Esophagus mucosa (tissue), 1 donor: ENCODE measurements at places on chromosomes 4 and X. TPM values are rescaled to one million over a fixed set of nuclear protein-coding genes. Genes with fewer than 3 reads are reported as not detected.
A peak's percentile ranks its signal among the peaks of the same experiment; 100 is the strongest.

GRCh38 chrX:55794405-55794804, 76.9 kb downstream of the RRAGB start:
- no peak for ATAC-seq

DNA sequence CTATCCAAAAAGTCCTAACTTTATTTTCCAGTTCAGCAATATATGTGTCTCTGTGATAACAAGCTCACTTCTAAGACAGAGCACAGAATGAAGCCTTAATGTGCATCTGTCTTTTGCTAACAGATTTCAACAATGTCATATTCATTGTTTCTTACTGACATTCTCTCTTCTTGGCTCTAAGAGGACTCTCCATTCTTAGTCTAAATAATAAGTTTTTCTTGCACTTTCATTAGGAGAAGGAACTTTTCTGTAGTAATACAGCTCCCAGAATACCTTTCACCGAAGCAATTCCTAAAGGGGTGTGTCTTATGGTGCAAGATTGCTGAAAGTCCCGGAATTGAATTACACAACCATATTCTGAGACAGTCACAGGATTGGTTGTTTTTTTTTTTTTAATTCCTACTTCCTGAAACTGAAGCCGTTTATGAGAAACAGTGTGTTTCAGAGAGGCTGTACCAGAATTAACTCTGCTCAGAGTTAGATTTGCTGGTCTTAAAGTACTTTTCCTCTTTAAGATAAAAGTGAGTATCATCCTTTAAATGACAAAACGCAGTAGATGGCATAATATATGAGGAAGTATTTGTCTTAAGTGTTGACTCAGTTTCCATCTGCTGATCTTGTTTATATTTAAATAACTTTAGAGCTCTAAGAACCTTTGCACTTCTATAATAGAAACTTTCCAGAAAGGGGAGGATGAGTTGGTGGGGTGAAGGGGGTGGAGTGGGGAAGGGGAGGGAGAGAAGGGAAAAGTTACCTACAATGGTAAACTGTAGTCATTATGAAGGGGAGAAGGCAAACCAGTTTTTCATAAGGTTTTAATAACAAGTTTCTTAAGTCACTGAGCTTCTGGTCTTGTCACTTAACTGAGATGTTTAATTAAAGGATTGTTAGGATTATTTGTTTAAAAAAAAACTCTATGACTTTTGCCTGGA, at the start of gene ALPK1:
TSS of gene ALPK1 (plus strand) at position 421 of the 932 bp plus-strand sequence.
- ATAC-seq = peak; percentile 97

- no peak for ATAC-seq
Measured at GRCh38 chr4:150784305-150784704, 202.4 kb downstream of the MAB21L2 start.

The MAGEE2 gene
- total RNA-seq = not detected

The ASB9 gene
- total RNA-seq = 1.8 TPM
